Activated effector memory CD4-positive, alpha-beta T cell treated with Interleukin-2 at 50 U/mL for 16 hours (primary cell): ENCODE measurements at places on chromosomes 7 and 10.

DNA sequence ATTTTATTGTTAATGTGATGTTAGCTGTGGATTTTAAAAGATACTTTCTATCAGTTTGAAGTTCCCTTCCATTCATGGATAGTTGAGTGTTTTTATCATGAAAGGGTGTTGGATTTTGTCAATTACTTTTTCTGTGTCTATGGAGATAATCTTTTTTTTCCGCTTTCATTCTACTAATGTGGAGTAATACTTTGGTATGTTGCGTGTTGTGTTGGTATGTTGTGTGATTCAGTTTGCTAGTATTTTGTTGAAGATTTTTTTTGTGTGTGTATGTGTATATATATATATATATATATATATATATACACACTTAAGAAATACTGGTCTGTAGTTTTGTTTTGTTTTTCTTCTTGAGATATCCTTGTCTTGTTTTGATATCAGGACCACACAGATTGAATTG lies 100.3 kb downstream of the CCSER2 start:
- DNase-seq = no peak

GRCh38 chr10:90587081-90587491 lies 270.8 kb downstream of the HTR7 start:
- no peak for DNase-seq

- DNase-seq = no peak
These were observed 43.2 kb downstream of the PRR15 start for GRCh38 chr7:29606830-29607229.

DNA sequence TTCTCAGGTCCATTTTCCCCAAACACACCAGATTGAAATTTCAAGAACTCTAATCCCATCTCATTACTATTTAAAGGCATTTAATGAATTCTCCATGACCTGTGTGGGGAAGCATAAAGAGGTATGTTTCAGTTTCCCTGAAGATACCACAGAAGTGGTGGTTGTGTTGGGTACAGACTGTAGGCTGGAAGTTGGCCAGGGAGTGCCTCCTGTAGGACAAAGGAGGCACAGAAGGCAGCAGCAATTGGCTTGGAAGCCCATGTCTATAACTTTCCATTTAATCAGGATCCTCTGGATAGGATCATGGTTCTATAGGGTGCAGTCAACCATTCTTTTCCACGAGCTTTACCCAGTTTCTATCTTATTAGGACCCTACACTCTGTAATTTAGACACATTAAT lies 8.6 kb upstream of the BET1 start:
- no peak for DNase-seq

DNA sequence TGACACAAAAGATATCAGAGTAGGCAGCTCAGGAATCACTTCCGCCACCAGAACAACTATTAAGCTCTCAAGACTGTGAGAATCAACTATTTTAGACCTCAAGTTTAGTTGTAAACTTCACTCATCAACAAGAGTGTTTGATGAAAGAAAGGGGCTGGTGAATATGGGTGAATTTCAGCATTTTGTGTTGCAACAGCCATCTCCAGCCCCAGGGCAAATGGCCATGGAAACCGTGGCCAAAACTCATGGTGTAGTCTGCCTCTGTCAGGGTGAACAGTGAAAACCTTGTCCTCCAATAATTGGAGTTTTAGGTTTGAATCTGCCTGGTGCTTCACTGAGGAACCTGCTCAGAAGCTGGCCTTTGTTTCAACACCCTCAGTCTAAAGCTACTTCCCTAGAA lies 60.0 kb downstream of the POLR1F start:
- DNase-seq = no peak

DNA sequence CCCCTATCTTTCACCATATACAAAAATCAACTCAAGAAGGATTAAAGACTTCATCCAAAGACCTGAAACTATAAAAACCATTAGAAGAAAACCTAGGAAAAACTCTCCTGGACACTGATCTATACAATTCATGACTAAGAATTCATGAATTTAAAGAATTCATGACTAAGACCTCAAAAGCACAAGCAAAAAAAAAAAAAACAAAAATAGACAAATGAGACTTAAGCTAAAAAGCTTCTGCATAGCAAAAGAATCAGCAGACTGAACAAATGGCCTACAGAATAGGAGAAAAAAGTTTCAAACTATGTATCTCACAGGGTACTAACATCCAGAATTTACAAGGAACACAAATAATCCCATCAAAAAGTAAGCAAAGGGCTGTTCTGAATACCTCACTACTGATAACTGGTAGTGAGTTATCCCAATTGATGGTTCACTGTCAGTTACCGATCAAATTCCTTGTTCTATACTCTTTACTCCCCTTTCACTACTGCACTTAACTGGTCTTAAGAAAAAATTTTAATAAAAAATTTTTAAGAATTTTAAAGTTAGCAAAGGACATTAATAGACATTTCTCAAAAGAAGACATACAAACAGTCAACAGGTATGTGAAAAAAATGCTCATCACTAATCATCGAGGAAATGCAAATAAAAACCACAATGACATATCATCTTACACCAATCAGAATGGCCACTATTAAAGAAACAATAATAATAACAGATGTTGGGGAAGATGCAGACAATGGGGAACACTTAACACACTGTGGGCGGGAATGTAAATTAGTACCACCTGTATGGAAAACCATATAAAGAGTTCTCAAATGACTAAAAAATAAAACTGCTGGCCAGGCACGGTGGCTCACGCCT lies 33.2 kb downstream of the KMT2C start:
- no peak for DNase-seq

DNA sequence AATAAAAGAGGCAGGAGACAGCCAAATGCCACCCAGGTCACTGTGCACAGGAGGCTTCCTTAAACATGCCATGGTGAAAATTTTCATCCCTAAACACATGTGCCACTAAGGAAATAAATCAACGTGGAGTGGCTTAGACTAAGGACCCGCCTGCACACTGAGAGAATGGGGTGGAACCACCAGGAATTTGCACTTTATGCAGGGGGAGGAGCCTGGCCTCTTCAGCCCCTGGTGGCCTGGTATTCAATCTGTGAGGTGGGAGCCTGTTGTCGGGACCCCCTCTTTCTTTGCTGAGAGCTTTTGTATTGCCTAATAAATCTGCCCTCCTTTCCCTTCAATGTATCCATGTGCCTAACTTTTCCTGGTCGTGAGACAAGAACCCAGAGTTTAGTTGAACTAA lies 204.6 kb upstream of the NRP1 start:
- DNase-seq = no peak

DNA sequence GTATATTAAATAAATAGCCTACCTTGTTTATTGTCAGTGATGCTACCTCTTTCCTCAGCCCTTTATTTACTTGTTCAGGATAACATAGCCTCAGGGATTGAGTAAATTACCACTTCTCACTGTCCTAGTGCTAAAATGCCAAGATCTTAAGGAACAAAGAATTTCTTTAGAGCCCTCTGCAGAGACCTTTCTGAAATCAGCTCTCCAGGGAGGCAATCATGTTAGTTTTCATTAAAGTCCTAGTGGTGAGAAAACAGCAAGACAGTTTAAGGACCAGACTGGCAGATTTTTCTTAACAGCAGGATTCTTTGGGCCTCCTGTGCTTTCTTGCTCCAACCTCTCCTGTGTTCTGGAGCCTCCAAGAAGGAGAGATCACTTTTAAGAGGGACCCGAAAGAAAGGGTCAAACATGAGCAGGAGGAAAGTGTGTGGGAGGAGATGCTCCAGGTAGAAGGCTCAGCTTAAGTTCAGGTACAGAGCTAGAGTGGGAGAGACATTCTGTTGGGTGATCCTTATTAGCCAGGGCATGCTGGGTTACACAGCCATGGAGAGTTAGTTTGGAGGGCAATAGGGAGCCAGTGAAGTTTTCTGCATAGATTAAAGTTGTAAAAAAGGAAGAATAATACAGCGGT lies 1.2 kb upstream of the PLCE1 start:
- DNase-seq = no peak

GRCh38 chr7:115851291-115851690 lies 179.3 kb downstream of the TFEC start:
- no peak for DNase-seq

DNA sequence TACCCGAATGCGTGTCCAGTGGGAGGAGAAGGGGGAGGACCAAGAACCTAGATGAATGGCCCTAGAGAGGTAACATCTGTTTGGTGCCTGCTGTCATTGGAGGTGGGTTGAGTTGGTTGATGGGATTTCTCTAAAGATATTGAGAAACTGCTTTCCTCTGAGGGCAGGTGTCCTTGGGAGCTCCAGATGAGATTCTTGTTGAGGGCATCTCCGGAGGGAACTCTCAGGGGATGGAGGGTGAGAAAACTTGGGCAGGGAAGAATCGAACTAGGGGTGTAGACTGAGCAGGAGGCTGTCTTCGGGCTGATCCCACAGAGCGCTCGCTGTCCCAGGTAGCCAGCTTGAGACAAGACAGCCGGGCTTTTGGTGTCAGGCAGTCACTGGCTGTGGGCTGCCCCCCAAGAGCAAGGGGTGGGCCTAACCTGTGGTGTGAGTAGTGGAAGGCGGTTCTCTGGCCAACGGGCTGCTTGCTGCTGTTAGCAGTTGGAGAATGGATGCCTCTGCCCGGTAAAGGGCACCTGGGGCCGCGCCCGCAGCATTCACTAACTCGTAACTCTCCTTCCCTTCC lies 3.7 kb downstream of the IRF5 start:
- DNase-seq = no peak

DNA sequence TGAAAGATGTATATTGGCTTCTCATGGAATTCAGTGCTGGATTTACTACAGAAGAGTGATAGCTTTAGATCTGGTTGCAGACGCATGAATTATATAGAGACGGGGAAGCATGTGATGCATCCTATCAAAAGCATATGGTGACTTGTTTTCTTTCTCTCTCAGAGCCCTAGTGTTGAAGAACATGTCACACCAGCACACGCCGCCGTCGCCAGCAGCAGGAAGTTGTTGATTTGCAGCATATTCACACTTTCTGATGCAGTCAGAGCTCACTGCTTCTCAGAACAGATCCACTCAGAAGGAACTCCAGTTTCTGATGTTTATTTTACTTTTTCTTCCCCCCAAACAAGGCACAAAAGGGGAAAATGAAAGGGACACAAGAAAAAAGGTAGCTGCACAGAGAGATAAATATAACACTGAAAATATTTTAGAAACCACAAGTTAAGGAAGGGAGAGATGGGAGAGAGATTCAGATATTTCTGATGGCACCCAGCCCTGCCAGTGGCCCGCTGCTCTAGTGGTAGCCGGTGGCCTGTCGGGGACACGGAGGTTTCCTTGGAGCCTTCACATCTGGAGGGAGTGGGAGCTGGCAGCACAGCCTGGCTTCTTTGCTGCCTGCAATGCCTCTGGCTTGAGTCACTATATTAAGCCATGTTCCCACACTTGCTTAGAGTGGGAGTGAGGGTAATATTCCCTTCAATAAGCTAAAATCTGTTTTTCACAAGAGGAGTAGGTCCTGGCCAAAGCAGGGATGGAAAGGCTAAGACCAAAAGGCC lies 123.2 kb downstream of the NRP1 start:
- DNase-seq = no peak

DNA sequence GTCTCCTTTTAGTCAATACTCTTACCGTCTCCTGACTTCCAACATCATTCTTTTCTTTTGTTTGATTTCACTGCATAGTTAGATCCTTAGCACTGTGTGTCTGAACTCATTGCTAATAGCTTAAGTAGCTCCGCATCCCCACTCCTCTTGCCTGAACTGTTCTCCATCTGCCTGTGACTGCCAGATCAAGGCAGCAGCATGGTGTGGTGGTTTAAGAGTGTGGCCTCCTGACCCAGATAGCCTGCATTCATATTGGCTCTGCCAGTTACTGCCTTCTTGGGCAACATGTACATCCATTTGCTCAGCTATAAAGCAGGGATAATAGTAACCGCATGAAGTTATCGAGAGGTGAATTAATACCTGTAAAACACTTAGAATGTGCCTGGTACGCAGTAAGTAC lies 50.8 kb downstream of the SUFU start:
- DNase-seq = no peak

DNA sequence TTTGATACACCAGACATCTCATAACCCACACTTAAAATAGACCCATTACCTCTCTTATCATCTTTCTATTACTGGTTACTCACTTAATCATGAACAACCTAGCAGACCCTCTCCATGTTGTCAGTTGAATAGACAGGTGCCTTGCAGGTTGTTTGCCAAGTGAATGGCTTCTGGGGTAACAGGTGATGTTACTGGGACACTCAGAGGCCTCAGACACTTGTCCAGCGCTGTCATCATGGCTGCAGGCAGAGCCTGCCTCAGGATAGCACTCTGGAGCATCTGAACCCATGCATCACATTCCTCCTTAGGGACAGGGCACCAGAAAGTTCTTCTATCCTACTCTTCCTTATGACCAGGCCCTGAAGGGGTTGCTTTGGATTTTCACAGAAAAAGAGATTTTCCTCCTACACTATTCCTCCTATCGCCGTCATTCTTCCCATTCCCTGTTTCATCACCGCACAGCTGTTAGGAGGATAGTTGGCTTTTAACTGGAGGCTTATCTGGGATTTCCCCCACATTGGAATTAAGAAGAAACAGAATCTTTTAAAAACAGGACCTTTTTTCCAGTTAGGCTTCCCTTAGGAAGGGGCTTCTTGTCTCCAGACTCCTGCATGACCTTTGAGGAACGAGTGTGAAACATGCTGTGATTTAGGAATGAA lies 182.1 kb downstream of the VTI1A start:
- no peak for DNase-seq

GRCh38 chr10:104663563-104663962 lies 22.5 kb downstream of the SORCS3 start:
- DNase-seq = no peak

GRCh38 chr7:13988731-13989125 lies 738 bp downstream of the ETV1 start:
- DNase-seq = no peak

- no peak for DNase-seq
These were observed 16.0 kb upstream of the FAM20C start for GRCh38 chr7:176381-176780.

- no peak for DNase-seq
These were observed 105.6 kb upstream of the COL1A2 start for GRCh38 chr7:94289071-94289470.

DNA sequence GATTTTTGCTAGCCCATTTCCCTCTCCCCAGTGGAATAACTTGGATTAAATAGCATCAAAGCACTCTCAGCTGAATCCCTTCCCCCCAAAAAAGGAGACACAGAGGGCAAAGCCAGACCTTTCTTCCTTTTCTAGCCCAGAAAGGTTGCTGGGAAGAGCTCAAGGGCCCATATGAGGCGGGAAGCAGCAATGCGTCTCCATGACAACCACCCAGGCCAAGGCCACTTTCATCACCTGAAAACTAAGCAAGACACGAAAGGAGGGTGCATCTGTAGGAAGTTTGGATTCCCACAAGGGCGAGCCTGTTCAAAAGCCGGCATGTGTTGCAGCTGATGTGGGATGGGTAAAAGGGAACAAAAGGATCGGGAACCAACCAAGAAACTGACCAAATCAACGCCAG lies 229.1 kb downstream of the PLXNA4 start:
- no peak for DNase-seq

- DNase-seq = no peak
These were observed 152.9 kb upstream of the ZNF32 start for GRCh38 chr10:43801626-43802025.
